HFFc6 (cell line): ENCODE measurements at places on chromosomes 6 and 20. TPM values are rescaled to one million over a fixed set of nuclear protein-coding genes. Genes with fewer than 3 reads are reported as not detected.

DNA sequence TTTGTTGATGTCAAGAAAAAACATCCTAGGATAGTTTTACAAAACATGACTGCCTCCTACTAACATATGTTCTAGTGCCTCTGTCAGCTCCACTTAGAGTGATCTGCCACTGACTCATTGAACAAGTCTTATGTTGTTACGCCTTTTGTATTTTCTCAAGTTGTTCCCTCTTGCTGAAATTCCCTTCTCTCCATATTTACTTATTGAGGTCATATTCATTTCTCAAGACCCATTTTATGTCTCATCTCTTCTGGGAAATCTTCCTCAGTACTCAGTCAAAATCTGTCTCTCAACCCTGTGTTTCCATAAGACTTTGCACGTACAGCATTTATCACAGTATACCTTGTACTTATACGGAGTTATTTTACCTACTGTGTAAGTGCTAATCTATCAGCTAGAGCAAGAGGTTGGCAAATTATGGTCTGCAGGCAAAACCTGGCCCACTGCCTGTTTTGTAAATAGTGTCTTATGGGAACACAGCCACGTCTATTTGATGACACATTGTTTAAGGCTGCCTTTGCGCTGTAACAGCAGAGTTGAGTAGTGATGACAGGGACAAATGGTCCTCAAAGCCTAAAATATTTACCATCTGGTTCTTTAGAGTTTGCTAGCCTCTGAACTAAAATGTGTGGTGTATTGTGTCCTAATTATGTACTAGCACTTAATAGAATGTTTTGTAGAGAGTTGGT is 83.4 kb downstream of the ADGRB3 start:
- no peak for DNase-seq

- DNase-seq, result no peak
These were observed 14.5 kb downstream of the VSTM2L start for GRCh38 chr20:37917461-37917860.

The TNXB gene
- total RNA-seq, result 0.74 to 0.97 TPM (median 0.85 TPM) in 3 replicates

The RBBP8NL gene
- not detected in 3 replicates for total RNA-seq

The BPIFB1 gene
- not detected in 3 replicates for total RNA-seq

The CDH4 gene
- 5.7 to 11.5 TPM (median 6.3 TPM) in 3 replicates for total RNA-seq
